Activated CD8-positive, alpha-beta T cell treated with anti-CD3 and anti-CD28 coated beads, Interleukin-2, amount 10 ng/mL, durations not matched to agents 7 days and 5 days (primary cell): ENCODE measurements at places on chromosomes 2 and 18. TPM values are rescaled to one million over a fixed set of nuclear protein-coding genes. Genes with fewer than 3 reads are reported as not detected.

DNA sequence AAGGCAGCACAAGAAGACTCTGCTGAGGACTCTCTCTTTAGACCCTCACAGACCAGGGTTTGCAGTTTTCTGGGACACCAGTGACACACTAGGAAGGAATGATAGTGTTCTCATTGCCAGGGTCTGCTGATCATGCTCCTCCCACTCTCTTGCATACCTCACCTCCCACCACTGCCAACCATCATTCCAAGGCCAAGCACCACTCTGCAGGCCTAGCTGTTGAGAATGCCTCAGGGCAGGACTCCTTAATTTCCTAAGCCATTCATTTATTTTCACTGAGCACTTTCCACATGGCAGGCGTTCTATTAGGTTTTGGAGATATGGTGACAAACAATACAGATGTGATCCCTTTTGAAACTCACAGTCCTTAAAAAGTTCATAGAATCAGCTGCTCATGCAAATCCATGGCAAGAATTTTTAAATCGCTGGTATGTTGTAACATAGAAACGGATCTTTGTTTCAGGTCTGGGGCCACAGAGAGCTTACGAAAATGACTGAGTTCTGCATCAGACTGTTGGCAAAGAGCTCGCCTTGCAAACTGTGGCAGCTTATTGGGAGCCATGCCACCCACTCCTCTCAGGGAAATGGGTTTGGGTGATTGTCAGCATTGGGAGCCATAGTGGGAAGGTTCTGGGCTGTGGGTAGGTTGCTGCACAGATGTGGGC lies 78.5 kb downstream of the XDH start:
- no peak overlapping the region for H3K27ac ChIP-seq
- H3K4me3 ChIP-seq = no peak overlapping the region
- no peaks in the 10 kb centered on the region for H3K4me1 ChIP-seq
- no peaks in the 10 kb centered on the region for H3K36me3 ChIP-seq

DNA sequence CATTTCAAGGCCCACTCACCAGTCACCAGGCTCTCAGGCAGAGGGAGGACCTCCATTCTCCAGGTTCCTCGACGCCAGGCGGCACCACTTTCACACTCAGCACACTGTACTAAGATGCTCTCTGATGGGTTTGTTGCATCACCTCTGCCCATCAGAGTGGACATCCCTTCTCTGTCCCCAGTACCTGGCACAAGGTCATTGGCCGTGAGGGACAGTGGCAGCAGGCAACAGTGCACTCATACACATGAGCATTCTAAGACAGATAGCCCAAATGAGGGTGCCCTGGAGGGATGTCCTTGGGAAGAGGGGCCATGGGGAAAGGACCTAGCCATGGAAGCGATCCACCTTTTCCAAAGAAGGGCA lies 3.0 kb upstream of the ADRA2B start:
- no peak overlapping the region for H3K4me3 ChIP-seq
- DNase-seq = no peak
- H3K36me3 ChIP-seq = no peaks in the 10 kb centered on the region
- peaks cover 30% of the 10 kb centered on the region for H3K4me1 ChIP-seq
- no peak overlapping the region for H3K27ac ChIP-seq

GRCh38 chr2:183404392-183404791 lies 280.1 kb downstream of the NUP35 start:
- DNase-seq = no peak
- no peaks in the 10 kb centered on the region for H3K4me1 ChIP-seq
- H3K4me3 ChIP-seq = no peak overlapping the region
- H3K27ac ChIP-seq = no peak overlapping the region

The MAP2 gene
- total RNA-seq = not detected

The ASTL gene
- total RNA-seq = 0.34 TPM

The PPP1R1C gene
- not detected for total RNA-seq

The EML6 gene
- 0.78 TPM for total RNA-seq
